Breast epithelium (tissue), 4 donors: ENCODE measurements at places on chromosomes 4 and X. TPM values are rescaled to one million over a fixed set of nuclear protein-coding genes. Genes with fewer than 3 reads are reported as not detected.

Gene ETDB
- not detected for total RNA-seq

- H3K27me3 ChIP-seq = no peaks in the 10 kb centered on the region
- H3K4me1 ChIP-seq = no peaks in the 10 kb centered on the region
- no peak overlapping the region for H3K4me3 ChIP-seq
- DNase-seq = no peak
These were observed 19.7 kb upstream of the GLOD5 start for GRCh38 chrX:48741834-48742233.

DNA sequence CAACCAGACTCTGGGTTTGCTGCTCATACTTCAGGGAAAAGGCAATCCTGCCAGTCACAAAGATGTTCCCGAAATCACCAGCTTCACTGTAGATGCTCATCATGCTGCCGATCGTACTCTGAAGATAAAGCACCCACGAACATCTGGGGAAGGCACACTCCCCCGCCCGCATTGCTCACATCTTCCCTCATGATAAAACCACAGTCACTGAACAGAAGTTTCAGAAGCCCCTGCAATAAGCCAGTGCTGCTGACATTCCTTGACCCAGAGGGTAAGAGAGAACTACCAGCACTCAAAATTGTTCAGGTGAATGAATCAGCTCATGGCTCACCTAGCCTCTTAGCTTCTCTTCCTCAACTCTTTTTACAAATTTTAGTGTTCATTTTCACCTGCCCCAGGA is 43.1 kb downstream of the SRPX2 start:
- no peak for DNase-seq
- no peak overlapping the region for H3K27ac ChIP-seq
- H3K36me3 ChIP-seq = no peaks in the 10 kb centered on the region
- peaks cover 39% of the 10 kb centered on the region for H3K27me3 ChIP-seq
- no peak overlapping the region for H3K4me3 ChIP-seq

- no peak overlapping the region for H3K27ac ChIP-seq
- no peaks in the 10 kb centered on the region for H3K27me3 ChIP-seq
- no peaks in the 10 kb centered on the region for H3K4me1 ChIP-seq
- H3K4me3 ChIP-seq = no peak overlapping the region
These were observed 68.0 kb downstream of the IL21 start for GRCh38 chr4:122552898-122553297.

- no peaks in the 10 kb centered on the region for H3K27me3 ChIP-seq
- no peak for DNase-seq
- H3K27ac ChIP-seq = no peak overlapping the region
- no peaks in the 10 kb centered on the region for H3K4me1 ChIP-seq
These were observed 51.2 kb upstream of the CHRNA9 start for GRCh38 chr4:40283968-40284367.
